ENCODE measurements at places on chromosomes 3 and 15. TPM values are rescaled to one million over a fixed set of nuclear protein-coding genes. Genes with fewer than 3 reads are reported as not detected.

DNA sequence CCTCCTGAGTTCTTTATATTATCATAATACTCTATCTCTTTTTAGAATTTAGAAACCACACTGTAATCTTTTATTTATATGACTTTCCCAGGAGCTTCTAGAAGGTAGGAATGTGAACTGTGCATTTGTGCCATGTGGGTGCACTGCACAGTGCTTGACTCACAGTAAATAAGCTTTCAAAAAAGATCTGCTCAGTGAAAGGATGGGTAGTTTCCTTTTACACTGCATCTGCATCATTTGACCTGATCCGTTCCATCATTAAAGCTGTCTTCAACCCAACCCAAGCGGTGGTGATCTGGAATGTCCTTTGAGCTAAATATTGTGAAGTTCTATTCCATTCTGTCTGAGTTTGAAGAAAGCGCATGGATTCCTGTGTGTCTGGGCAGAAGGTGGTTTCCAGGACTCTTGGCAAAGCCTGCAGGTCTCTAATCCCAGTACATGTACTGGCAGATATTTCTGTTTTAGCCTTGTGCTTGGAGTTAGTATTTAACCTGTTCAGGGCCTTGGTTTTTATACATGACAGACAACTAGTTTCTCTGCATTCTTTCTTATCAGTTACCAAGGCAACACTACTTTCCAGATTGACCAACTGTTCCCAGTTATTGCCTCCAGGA is 96.7 kb downstream of the DHX30 start:
- DNase-seq = no peak

POLQ gene
- 0.06 TPM for total RNA-seq

GRCh38 chr15:64717735-64718495 is 57.5 kb downstream of the RBPMS2 start:
- no peak for DNase-seq

DNA sequence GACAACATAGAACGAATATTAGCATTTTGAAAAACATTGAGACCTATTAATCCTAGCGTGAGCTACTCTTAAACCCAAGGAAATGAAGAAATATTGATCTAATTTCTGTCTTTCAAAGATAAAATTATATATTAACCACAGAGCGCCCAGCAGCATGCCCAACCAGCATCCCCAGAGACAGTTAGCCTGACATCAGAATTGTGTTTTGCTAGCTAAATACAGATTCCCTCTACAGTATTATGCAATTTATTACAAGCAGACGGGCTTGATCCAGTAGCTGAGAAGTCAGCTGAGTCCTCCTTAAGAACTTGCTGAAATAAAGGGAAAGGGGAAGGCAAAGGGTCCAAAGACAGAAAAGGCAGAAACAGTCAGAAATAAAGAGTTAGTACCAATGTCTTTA is 7.2 kb upstream of the TUSC7 start:
- DNase-seq = no peak

IQCH gene
- not detected for total RNA-seq

GRCh38 chr3:71582036-71582611 is 1.4 kb downstream of the FOXP1 start:
- no peak for DNase-seq

DNA sequence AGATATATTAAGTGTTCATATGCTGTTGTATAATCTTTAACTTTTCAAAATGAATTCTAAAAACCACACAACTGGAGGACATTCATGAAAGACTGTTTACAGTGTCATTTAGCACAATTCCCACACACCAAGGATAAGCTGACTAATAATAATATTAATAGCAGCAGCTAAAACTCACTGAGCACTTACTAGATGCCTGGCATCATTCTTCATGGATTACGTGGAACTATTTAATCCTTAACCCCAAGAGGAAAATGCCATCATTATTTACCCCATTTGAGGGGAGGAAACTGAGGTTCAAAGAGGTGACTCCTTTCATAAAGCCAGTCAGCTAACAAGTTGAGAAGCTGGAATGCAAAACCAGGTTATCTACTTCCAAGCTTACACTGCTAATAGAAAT is 77.0 kb downstream of the TMEM108 start:
- DNase-seq = no peak

CD200R1 gene
- total RNA-seq = 2.3 TPM

DGKG gene
- total RNA-seq = 2.4 TPM

DUOXA2 gene
- total RNA-seq = not detected

DNA sequence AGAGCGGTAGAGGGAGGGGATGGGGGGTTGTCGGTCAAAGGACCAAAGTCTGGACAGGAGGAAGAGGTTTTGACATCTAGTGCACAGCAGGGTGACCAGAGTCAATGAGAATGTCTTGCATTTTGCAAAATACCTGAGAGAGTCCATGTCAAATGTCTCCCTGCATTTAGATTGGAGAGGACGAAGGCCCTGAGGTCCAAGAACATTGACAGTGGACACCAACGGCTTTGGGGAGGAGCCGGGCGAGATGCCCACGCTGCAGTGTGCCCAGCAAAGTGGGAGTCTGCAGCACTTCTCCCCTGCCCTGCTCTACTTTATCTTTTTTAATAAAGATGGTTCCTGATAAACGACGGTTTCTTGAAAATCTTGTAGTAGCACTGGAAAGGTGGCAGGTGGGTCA is 67.4 kb upstream of the TAMM41 start:
- no peak for DNase-seq

- no peak for DNase-seq
These were observed 42.9 kb downstream of the CTDSPL start for GRCh38 chr3:37904601-37905000.

- DNase-seq = no peak
These were observed 210.2 kb downstream of the TJP1 start for GRCh38 chr15:29612096-29612495.

DNA sequence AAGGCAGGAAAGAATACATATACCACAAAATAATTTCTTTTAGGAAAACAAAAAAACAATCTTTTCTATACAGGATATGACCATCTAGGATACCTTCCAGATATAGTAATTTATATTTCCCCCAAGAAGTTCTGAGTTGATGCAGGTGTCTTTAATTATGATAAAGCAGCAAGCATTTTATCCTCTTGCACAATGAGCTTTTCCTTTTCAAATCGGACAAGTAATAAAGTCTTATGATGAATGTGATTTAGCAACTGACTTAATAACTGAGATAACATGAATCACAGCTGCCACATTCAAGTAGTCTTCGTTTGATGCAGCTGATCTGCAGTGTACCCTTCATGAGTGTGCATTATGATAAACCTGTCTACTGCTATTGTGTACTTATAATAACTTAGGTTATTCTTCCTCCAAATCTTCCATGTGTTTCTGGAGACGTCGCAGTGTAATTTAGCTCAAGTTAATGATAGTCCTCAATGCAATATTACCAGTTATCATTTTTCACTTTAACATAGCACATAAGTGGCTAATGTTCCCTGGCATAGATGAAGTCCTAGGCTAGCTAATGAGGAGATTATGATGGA is 260.3 kb upstream of the MRPL3 start:
- DNase-seq = no peak

SERPINI2 gene
- not detected for total RNA-seq

DNA sequence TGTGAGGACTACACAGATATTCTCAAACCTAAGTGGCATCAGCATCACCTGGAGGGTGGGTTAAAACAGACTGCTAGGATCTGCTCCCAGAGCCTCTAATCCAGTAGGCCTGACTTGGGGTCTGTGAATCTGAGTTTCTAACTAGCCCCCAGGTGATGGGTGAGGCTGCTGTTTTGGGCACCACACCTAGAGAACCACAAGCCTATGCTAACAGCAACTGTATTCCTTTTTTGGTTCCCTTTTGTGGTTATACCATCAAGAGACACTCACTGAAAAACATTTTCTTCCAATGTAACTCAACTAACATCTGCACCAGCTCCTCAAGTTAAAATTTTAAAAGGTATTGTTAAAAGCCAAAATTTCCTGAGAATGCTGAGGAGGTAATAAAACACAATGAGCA is 16.0 kb downstream of the WDR82 start:
- DNase-seq = no peak

GRCh38 chr3:197883541-197883940 is 66.4 kb upstream of the RPL35A start:
- DNase-seq = no peak

- peak; percentile 83 for DNase-seq
These were observed 2.0 kb upstream of the MELTF start for GRCh38 chr3:197031315-197032285.

SCN11A gene
- total RNA-seq = 0.36 TPM

GRCh38 chr3:121399820-121400219 is 146.0 kb downstream of the POLQ start:
- no peak for DNase-seq

- no peak for DNase-seq
These were observed 26.8 kb downstream of the LRRC31 start for GRCh38 chr3:169842960-169843359.

GRCh38 chr15:28888302-28888894 is 2.6 kb downstream of the APBA2 start:
- DNase-seq = no peak

GRCh38 chr3:11228041-11228440 is 44.2 kb upstream of the ATG7 start:
- DNase-seq = no peak

GRCh38 chr3:126293370-126294082 is 63.7 kb downstream of the KLF15 start:
- DNase-seq = no peak

- DNase-seq = no peak
These were observed 767.3 kb downstream of the GBE1 start for GRCh38 chr3:80994085-80994665.

GRCh38 chr3:128188956-128189355 is 35.7 kb downstream of the EEFSEC start:
- DNase-seq = no peak

DNA sequence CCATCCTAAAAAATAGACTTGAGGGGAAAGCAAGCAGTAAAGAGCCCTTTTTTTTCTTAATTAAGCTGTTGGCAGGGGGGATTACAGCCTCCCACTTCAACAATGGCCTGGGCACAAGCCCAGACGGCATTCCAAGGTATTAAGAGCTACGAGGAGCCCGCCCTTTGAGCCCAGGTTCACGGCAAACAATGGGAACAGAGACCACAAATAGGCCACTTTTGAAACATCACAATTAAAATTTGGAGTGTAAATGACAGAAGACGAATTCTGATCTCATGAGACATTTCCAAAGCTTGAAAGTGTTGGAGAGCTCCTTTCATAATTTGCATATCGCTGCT is 8.9 kb downstream of the CHSY1 start:
- DNase-seq = no peak

- no peak for DNase-seq
These were observed 325.1 kb upstream of the THBS1 start for GRCh38 chr15:39255760-39256159.

SIDT1 gene
- 2.7 TPM for total RNA-seq

DNA sequence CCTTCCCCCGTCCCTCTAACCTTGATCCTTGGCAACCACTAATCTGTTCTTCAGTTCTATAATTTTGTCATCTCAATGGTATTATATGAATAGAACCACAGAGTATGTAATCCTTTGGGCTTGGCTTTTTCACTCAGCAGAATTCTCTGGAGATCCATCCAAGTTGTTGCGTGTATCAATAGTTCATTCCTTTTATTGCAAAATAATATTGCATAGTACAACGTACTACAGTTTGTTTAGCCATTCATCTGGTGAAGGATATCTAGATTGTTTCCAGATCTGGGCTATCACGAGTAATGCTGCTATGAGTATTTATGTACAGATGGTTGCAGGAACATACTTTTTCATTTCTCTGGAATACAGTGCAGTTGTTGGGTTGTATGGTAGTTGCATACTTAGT is 76.2 kb downstream of the PLXNA1 start:
- DNase-seq = no peak

TMEM202 gene
- not detected for total RNA-seq

LRRC3B gene
- total RNA-seq = 0.24 TPM

GRCh38 chr15:100688549-100689120 is 86.2 kb downstream of the ASB7 start:
- no peak for DNase-seq

GRCh38 chr15:81780966-81781365 is 264.9 kb downstream of the MEX3B start:
- DNase-seq = no peak

- DNase-seq = no peak
These were observed 620 bp upstream of the TTC23 start for GRCh38 chr15:99250001-99250400.

- DNase-seq = no peak
These were observed 155.0 kb upstream of the STRIT1 start for GRCh38 chr3:155448531-155448930.

DNA sequence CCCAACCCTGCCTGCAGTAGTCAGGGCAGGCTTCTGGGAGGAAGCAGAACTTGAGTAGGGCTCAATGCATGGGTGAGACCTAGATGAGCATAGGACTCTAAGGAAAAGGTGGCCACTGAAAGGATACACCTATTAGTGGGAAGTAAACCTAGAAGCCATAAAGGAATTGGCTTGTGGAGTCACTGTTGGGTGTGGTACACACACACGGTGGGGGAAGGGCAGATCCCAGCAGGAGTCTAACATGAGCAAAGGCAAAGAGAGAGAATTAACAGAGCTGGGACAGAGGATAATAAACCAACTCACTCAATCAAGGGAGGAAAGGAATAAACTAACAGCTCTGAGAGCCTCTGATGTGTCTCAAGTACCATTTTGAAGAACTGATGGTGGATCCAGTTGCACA is 23.1 kb downstream of the DAPK2 start:
- no peak for DNase-seq

SH2D7 gene
- not detected for total RNA-seq

- DNase-seq = no peak
These were observed 52.9 kb upstream of the WNT7A start for GRCh38 chr3:13932578-13933295.

LRTM1 gene
- not detected for total RNA-seq

DNA sequence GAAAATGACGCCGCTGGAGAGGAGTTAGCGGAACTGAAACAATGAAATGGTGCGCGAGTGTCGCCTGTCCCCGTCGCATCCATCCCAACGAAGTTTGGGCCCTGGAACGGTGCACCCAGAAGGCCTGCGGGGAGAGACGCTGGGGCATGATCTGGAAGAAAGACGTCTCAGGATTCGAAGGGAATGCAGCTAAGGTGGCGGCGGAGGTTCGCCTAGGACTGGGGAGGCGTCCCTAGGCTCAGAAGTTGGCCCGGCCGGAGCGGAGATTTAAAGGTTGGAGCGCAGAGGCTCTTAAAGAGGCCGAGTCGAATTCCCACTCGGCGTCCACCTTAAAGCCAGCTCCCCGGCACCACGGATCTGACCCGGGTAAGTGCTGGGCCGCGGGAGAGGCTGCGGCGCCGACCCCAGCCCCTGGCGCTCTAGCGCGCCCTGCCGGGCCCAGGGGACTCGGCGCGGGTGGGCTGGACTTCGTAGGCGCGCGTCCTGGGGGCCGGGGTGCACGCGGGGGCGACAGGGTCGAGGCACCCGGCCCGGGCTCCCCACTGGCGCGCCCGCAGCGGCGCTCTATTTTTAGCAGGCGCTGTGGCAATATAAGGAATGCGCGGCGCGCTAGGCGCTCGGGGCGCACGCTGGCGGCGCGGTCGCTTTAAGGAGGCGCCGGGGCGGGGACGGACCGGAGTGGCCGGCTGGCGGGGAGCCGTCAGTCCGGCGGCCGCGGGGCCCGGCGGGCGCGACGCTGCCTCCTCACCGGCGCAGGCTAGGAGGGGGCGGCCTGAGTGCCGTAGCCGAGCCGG is at the start of gene MRAS:
TSS of gene MRAS (plus strand) at position 620 of the 794 bp plus-strand sequence. CDS start 24,305 bp downstream, outside the sequence.
- DNase-seq = peak; percentile 33

- no peak for DNase-seq
These were observed 1.4 kb downstream of the NISCH start for GRCh38 chr3:52456800-52457183.
